ENCODE measurements at places on chromosomes 16 and 17. TPM values are rescaled to one million over a fixed set of nuclear protein-coding genes. Genes with fewer than 3 reads are reported as not detected.

DNA sequence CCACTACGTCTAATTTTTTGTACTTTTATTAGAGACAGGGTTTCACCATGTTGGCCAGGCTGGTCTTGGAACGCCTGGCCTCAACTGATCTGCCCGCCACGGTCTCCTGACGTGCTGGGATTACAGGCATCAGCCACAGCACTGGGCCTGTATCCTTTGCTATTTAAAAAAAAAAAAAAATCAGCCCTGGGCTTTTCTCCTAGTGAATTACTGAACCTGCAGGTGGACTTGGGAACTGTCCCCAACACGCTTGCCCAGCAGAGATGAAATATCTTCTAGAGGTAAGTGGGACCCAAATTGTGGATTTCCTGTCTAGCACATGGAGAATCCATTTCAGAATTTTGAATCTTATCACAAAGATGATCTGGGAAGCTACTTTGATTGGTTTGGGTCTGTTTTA is 14.8 kb downstream of the CNOT1 start:
- DNase-seq, result no peak
- no peak overlapping the region for H3K27ac ChIP-seq
- H3K27me3 ChIP-seq, result no peaks in the 10 kb centered on the region
- peaks cover 2% of the 10 kb centered on the region for H3K4me1 ChIP-seq
- H3K36me3 ChIP-seq, result peaks cover 5% of the 10 kb centered on the region

PRRT2 gene
- total RNA-seq, result 18.6 TPM

DNA sequence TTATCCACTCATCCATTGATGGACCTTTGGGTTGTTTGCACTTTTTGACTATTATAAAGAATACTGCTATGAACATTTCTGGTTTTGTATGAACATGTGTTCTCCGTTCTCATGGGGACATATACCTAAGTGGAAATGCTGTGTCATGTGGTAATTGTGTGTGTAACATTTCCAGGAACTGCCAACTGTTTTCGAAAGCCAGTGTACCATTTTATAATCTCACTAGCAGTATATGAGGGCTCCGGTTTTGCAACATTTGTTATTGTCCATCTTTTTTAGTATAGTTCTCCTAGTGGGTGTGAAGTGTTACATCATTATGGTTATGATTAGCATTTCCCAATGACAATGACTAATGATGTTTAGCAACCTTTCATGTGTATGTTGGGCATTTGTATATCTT is 5.1 kb upstream of the TRIM25 start:
- DNase-seq, result no peak
- H3K36me3 ChIP-seq, result peaks cover 8% of the 10 kb centered on the region
- no peak overlapping the region for H3K27ac ChIP-seq
- H3K27me3 ChIP-seq, result peaks cover 6% of the 10 kb centered on the region

CLEC3A gene
- not detected for total RNA-seq

RCVRN gene
- total RNA-seq, result 0.35 TPM

TMEM92 gene
- total RNA-seq, result 3.0 TPM

DNA sequence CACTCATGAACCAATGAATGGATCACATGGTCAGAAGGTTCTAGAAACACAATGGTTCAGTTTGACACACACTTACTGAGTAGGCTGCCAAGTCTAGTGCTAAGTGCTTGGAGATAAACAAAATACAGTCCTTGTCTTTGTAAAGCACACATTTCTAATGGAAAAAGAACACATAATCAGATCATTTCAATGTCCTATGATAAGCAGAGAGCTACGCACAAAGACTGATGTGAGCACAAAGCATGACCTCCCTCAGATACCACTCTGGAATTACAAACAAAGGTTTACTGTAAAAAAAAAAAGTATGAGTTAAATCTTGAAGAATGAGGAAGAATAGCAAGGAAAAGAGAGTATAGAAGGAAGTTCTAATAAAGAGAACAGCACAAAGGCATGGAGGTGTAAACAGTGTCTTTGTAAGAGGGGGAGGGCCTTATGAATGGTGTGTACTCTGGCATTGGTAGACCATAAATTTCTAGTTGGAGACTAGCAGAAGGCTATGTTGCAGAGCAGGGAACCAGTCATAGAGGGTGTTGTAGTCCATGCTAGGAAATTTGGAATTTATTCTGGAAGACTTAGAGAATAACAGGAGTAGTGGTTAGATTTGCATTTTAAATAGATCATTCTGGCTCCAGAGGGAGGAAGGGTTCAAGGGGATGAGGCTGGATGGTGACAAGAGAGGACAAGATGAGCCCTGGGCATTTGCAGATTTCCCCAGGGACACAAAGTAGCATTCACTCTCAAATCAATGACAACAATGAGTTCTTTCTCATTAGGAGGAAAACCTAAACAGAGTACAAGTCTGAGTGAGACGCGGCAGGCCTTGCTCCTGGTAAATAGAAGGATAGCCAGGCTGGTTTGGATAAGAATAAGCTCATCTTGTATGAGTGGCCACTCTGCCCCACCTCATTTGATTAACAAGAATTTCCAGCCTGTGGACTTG is 468.0 kb downstream of the TOX3 start:
- no peak for DNase-seq
- H3K4me3 ChIP-seq, result no peak overlapping the region
- no peaks in the 10 kb centered on the region for H3K27me3 ChIP-seq

PRR15L gene
- total RNA-seq, result not detected

GRCh38 chr17:77810536-77810935 is 148.0 kb upstream of the TNRC6C start:
- DNase-seq, result no peak
- no peak overlapping the region for H3K27ac ChIP-seq
- H3K36me3 ChIP-seq, result no peaks in the 10 kb centered on the region

CCL4 gene
- not detected for total RNA-seq

GRCh38 chr17:37605813-37606505 is 3.3 kb downstream of the SYNRG start:
- DNase-seq, result no peak
- H3K36me3 ChIP-seq, result peaks cover 23% of the 10 kb centered on the region
- peaks cover 41% of the 10 kb centered on the region for H3K4me1 ChIP-seq
- H3K27me3 ChIP-seq, result no peaks in the 10 kb centered on the region

- peak overlapping the region; percentile 51 for H3K4me3 ChIP-seq
- no peaks in the 10 kb centered on the region for H3K36me3 ChIP-seq
- no peak for DNase-seq
- H3K4me1 ChIP-seq, result peaks cover 18% of the 10 kb centered on the region
- H3K27ac ChIP-seq, result peak overlapping the region; percentile 12
Measured at GRCh38 chr17:21463779-21464407, 87.7 kb downstream of the KCNJ12 start.

GRCh38 chr16:23072084-23072599 is 77.1 kb downstream of the USP31 start:
- H3K27me3 ChIP-seq, result no peaks in the 10 kb centered on the region
- H3K4me3 ChIP-seq, result no peak overlapping the region
- no peak overlapping the region for H3K27ac ChIP-seq
- no peak for DNase-seq
- H3K4me1 ChIP-seq, result no peaks in the 10 kb centered on the region

DNA sequence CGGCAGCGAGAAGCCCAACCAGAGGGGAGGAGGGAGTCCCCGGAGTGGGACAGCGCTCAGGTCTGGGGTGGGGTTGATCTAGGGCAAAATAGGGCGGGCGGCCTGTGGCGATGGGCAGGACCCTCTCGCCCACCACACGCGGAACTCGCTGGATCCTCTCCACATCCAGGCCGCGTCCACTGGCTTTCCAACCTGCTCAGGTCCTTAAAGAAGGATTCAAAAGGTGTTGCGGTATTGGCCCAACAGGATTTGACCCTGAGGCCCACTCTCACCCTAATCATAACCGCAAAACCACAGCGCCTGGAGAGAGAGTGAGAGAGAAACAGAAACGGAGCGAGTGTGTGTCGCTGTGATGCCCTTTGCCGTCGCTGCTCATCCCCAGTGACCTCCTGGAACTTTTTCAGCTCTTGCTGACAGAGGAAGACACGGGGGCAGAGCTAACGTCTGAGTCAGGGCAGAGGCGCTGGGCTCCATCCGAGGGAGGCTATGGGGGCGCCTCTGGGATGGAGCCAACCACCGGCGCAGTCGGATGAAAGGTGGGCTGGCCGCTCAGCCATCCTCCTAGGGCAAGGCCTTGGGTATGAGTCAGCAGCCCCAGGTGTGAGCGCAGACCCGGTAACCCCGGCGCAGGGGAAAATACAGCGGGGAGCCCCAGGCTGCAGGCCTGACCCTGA is 16.7 kb upstream of the OR1F1 start:
- no peak overlapping the region for H3K27ac ChIP-seq
- H3K27me3 ChIP-seq, result peaks cover 94% of the 10 kb centered on the region
- no peak for DNase-seq
- no peak overlapping the region for H3K4me3 ChIP-seq
- no peaks in the 10 kb centered on the region for H3K36me3 ChIP-seq

- H3K4me3 ChIP-seq, result no peak overlapping the region
- no peaks in the 10 kb centered on the region for H3K4me1 ChIP-seq
- H3K27ac ChIP-seq, result peak overlapping the region; percentile 29
- no peaks in the 10 kb centered on the region for H3K36me3 ChIP-seq
- peaks cover 18% of the 10 kb centered on the region for H3K27me3 ChIP-seq
Measured at GRCh38 chr16:82358606-82359221, 188.7 kb upstream of the MPHOSPH6 start.

GRCh38 chr16:68131813-68132706 is 46.9 kb downstream of the NFATC3 start:
- DNase-seq, result no peak
- no peak overlapping the region for H3K27ac ChIP-seq
- no peak overlapping the region for H3K4me3 ChIP-seq
- no peaks in the 10 kb centered on the region for H3K27me3 ChIP-seq
- H3K36me3 ChIP-seq, result no peaks in the 10 kb centered on the region
- no peaks in the 10 kb centered on the region for H3K4me1 ChIP-seq
